NB4 (cell line): ENCODE measurements at places on chromosomes 2 and 18.

- DNase-seq = no peak
Observed at GRCh38 chr18:199214-199613, 40.9 kb downstream of the USP14 start.

- DNase-seq = no peak
Observed at GRCh38 chr18:5941890-5942289, 46.6 kb upstream of the TMEM200C start.

- DNase-seq = no peak
Observed at GRCh38 chr2:219002395-219003266, 9.4 kb upstream of the CRYBA2 start.

DNA sequence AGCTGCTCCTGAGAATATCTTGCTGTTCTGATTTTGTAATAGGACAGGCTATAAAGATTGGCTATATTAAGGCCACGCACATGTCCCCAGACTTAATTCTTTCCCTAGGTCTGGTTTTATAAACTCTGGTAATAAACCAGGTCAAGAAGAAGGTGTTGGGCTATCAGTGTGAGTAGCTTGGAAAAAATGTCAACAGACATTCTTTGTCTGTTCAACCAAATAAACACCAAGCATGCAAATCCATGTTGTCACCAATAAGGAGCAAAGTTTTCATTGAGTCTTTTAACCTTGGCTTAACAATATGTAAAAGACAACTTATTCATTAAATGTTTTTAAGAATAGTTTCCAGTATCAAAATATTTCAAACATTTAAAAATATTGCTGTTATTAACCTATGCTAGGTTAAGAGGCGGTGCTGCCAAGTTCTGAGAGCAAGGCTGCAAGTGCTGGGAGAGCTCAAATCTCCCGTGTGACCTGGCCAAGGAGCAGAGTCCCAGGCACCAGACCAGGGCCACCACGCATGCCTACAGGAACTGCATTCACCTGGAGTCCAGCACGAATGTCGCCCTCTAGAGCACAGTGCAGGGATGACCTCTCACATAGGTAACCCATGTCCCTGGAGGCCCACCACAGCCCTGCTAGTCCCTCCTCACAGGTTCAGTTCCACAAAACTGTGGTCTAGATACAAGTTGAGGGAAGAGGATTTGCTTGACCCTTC is 120.5 kb upstream of the POU3F3 start:
- DNase-seq = peak; percentile 42

- DNase-seq = no peak
Observed at GRCh38 chr2:5465859-5466258, 226.3 kb upstream of the SOX11 start.

DNA sequence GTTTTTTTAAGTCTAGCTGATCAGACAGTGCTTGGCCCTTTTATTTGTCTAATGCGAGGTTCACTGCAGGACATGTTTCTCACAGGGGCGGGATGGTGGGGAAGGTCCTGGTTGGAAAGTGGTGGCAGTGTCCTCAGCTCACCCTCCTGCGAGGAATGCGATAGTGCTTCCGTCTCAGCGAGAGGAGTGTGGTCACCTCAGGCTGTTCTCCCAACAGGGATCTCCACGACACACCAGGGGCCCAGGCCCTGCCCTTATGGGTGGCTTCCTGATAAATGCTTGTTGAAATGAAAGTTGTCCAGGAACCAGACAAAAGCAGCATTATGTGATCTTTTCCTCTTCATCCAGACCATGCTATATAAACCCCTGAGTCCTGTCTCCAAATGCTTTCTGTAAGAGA is 70.1 kb downstream of the BOLA3 start:
- no peak for DNase-seq

- DNase-seq = no peak
Observed at GRCh38 chr2:47227532-47228279, 72.6 kb upstream of the STPG4 start.

GRCh38 chr2:33810046-33810835 is 211.1 kb upstream of the FAM98A start:
- no peak for DNase-seq

DNA sequence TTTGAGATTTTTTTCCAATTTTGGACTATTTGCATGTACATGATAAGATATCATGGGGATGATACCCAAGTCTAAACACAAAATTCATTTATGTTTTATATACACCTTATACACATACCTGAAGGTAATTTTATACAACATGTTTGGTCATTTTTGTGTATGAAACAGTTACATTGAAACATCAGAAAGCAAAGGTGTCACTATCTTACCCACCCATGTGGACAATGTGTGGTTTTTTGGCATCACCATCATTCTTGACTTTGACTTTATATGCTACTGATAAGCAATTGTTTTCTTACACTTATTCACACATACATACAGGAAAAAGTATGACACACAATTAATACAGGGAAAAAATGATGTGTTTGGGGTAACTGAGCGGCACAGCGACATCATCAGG is 51.0 kb upstream of the ACVR1 start:
- no peak for DNase-seq

GRCh38 chr2:63047321-63048279 is 3.0 kb upstream of the OTX1 start:
- peak; percentile 51 for DNase-seq

DNA sequence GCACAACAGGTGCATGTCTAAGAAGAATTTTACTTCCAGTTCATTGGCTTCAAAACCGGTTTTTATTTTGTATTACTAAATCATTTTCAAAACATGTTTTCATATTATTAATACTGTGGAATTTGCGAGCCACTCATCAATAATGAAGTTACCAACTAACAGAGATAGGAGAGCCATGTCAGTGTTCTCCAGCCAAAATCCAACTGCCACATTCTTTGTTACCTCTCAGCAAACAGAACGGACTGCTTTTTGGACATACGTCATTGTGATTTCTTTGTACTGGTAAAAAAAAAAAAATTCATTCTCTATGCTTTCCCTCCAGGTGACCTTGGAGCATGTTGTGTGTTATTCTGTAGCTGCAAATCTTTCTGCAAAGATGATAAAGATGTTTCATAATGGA is 414.2 kb upstream of the MMADHC start:
- no peak for DNase-seq

DNA sequence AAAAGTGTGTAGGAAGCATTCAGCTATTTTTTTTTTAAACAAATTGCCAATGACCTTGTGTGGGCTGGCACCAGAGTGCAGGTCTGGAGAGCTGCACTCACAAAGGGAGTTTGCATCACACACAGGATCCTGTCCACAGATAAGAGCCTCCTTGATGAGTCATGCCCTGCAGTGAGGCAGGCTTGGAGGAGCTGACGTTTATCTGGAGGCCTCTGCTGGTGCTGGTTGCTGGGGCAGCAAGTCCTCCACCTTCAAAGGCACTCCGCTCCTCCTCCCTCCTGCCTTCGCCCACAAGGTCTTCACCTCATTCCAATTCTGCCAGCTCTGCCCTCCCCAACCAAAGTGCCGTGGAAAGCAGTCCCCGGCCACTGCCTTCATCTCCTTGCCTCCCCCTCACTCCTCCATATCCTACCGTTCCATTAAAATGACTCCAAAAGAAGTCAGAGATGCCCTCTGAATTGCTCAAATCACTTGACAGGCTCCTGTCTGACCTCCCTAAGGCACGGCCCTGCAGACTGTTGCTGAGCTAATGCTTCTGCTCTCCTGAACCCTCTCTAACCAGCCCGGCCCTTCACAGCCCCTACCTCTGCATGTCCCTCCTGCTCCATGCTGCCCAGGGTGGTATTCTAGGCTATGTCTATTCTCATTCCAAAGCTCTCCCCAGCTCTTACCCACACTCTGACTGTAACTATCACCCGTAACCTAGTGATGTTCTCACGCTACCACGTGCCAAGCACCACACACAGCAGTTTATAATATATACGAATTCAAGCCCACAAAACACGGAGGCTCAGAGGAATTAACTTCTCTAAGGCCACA is 30.9 kb downstream of the LONRF2 start:
- DNase-seq = peak; percentile 99

DNA sequence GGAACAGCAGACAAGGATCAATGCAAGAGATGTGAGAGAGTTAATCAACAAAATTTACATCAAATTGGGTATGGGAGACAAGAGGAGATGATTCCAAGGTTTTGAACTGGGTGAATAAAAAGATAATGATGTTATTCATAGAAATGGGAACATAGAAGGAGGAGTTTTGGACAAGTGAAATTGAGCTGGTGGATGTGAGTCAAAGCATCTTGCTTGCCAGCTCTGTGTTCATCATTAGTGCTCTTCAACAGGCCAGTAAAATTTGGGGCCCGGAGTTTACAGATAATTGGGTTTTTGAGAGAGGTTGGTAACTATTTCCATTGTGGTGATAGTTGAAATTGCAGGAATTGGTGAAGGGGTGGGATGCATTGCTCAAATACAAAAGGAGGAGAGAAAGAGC is 69.9 kb upstream of the CAVIN2 start:
- DNase-seq = no peak

DNA sequence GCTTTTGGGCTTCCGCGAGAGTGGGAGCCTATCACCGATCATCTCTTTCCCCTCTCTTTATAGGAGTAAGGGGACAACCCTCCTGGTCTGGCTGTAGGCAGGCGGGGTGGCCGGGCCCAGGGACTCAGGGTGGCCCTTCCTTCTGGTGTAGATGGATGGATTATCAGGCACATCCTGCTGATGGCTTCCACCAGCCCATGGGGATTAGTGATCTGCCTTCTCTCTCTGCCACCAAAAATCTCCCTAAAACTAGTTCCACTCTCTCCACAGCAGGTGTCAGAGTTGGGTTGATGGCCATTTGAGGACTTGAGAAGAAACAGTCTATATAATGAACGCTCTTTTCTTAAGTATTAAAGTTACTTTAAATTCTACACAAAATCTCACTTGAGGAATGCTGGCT is 37.4 kb downstream of the NCK2 start:
- peak; percentile 59 for DNase-seq
